Thymus (tissue), 14 donors: ENCODE measurements at places on chromosomes 6 and 20.

DNA sequence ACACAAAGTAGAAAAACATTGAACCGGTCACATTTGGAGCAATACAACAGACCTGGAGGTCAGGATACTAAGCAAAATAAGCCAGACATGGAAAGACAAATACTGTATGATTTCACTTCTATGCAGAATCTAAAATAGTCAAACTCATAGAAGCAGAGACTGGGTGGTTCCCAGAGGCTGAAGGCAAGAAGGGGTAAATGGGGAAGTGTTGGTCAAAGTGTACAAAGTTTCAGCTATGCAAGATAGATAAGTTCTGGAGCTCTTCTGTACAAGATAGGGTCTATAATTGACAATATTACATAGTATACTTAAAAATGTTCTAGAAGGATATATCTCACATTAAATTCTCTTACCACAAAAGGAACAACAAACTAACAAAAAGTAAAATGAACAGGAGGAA is 70.3 kb downstream of the TMEM244 start:
- DNase-seq = no peak
- no peak overlapping the region for H3K4me3 ChIP-seq
- no peak overlapping the region for H3K27ac ChIP-seq
- H3K27me3 ChIP-seq = no peaks in the 10 kb centered on the region

- H3K36me3 ChIP-seq = peaks cover 20% of the 10 kb centered on the region
- H3K27me3 ChIP-seq = no peaks in the 10 kb centered on the region
- H3K27ac ChIP-seq = peak overlapping the region; percentile 82
- peaks cover 12% of the 10 kb centered on the region for H3K4me1 ChIP-seq
Observed at GRCh38 chr6:127879685-127880084, 21.2 kb downstream of the THEMIS start.

- no peaks in the 10 kb centered on the region for H3K4me1 ChIP-seq
- H3K36me3 ChIP-seq = no peaks in the 10 kb centered on the region
- no peak for DNase-seq
- no peaks in the 10 kb centered on the region for H3K27me3 ChIP-seq
Observed at GRCh38 chr20:1417273-1417672, 24.4 kb upstream of the FKBP1A start.

DNA sequence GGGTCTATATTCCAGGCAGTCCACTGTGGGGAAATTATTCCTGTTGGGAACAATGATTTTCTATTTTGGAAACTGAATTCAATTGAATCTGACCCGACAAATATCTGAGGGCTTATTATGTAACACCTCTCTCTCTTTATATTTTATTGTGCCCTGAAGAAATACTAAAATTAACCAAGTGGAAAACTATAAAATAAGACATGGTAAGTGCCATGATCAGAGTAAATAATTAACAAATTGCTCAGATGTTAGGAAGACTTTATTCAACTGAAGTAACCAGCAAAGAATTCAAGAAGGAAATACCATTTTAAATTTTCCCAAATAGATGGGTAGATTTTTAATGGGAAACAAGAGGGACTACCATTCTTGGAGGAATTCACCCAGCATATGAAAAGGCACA is 632.9 kb downstream of the MAFB start:
- H3K27ac ChIP-seq = no peak overlapping the region
- no peaks in the 10 kb centered on the region for H3K4me1 ChIP-seq
- no peak overlapping the region for H3K4me3 ChIP-seq
- DNase-seq = no peak

DNA sequence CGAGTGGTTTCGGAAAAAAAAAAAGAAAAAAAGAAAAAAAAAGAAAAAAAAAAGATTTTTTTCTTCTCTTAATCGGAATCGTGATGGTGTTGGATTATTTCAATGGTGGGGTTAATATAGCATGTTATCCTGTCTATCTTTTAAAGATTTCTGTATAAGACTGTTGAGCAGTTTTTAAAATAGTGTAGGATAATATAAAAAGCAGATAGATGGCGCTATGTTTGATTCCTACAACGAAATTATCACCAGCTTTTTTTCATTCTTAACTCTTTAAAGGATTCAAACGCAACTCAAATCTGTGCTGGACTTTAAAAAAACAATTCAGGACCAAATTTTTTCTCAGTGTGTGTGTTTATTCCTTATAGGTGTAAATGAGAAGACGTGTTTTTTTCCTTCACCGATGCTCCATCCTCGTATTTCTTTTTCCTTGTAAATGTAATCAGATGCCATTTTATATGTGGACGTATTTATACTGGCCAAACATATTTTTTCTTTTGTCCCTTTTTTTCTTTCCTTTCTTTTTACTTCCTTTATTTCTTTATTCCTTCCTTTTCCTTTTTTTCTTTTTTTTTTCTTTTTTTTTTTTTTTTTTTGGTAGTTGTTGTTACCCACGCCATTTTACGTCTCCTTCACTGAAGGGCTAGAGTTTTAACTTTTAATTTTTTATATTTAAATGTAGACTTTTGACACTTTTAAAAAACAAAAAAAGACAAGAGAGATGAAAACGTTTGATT is 3.6 kb downstream of the SOX4 start:
- peak overlapping the region; percentile 95 for H3K27ac ChIP-seq
- peaks cover 14% of the 10 kb centered on the region for H3K4me1 ChIP-seq
- no peaks in the 10 kb centered on the region for H3K27me3 ChIP-seq
- H3K36me3 ChIP-seq = peaks cover 38% of the 10 kb centered on the region
- peak; percentile 58 for DNase-seq

DNA sequence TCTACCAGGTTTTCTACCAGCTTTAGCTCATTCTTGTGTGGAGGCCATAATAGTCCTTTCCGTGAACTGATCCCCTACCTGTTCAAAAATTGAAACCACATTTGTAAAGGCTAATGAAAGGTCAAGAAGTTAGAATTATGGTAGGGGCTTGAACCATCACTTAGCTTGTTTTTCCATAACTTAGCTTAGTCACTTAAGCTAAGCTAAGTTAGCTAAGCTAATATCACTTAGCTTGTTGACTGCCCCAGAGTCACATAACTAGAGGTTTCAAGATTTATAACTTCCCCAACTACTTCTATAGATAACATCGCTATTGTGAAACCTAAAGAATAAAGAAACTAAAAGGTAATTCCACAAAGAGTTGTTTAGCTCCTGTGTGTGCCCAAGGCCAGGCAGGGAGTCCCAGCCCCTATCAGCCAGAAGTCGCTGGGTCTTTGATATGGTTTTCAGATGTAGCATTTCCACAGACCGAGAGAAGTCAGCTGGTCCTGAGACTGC is 131.8 kb downstream of the VEGFA start:
- no peak overlapping the region for H3K27ac ChIP-seq
- no peaks in the 10 kb centered on the region for H3K27me3 ChIP-seq

DNA sequence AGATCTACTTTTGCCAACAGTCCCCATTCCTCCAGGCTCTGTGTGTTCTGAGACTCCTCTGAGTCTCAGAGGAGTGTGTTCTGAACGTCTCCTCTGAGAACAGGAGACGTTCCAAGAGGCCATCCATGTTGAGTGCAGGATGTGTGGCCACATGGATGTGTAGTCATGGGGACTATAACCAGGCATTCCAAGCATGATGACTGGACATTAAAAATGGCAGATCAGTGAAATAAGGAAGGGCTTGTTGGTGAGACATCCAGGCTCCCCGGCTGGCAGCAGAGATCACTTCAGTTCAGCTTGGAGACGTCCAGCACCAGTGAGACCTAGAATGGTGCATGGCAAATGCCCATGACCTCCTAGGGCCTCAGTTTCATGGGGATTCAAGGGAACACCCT is 34.3 kb upstream of the POU5F1 start:
- no peak overlapping the region for H3K4me3 ChIP-seq
- H3K36me3 ChIP-seq = no peaks in the 10 kb centered on the region
- no peak for DNase-seq
- no peaks in the 10 kb centered on the region for H3K27me3 ChIP-seq

- no peak overlapping the region for H3K4me3 ChIP-seq
- no peak for DNase-seq
- H3K4me1 ChIP-seq = no peaks in the 10 kb centered on the region
Observed at GRCh38 chr20:8652396-8652795, 416.5 kb upstream of the PLCB4 start.
